ENCODE measurements at places on chromosomes 16 and 17.

DNA sequence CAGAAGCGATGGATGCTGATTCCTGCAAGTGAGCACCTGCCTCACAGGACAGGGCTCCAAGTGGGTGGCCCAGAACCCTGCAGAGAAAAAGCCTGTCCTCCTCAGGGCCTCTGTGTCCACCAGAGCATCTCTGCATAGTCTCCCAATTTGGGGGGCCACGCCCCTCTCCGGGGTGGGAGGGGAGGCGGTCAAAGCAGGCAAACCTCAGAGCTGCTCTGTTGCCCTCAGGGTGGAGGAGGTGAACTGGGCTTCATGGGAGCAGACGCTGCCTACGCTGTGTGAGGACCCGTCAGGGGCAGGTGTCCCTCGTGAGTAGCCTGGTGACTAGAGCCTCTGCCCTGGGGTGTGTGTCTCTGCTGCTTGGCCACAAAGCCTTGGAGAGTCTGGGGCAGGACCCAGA is 19.3 kb downstream of the TRPV2 start:
- no peak for DNase-seq

DNA sequence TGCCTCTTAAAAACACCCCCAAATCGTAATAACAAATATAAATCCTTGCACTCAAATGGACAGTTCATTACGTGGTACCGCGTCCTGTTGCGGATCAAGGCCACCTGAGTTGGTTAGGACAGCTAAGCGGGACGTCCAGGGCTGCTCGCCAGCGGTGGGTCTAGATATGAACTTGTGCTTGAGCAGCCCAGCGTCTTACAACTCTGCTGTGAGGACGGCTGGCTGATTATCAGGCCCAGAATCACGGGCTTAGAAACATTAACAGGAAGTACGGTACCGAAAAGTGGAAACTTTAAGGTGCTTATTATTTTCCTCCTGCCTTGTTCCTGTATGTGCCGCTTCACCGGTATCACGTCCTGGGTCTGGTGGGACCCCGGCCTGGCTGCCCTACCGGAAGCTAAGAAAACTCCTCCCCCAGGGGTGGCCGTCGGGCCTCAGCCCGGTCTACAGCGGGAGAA is 832 bp upstream of the SRRM2 start:
- no peak for DNase-seq

DNA sequence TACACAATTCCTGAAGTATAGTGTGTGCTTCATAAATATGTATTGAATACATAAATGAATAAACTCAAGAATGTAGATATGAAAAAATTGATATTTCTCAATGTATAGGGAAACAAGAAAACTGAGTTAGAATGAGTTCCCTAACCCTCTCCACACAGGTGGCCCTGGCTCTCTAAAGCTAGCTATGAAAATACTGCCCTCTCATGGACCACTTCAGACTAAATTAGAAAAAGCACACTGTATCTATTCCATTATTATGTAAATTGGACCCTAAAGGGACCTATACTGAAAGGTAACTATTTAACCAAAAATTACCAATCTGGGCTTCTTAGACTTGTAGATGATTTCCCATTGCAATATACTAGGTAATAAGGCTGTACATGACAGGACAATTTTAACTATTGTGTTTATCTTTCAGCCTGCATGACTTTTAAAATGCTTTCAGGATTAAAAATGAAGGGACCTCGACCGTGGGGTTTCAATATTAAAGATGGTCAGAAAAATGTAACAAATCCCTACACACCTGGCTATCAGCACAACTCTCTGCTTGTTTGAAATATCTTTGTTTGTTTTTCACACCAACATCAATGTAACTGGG is 672.5 kb upstream of the KIF2B start:
- DNase-seq, result no peak

DNA sequence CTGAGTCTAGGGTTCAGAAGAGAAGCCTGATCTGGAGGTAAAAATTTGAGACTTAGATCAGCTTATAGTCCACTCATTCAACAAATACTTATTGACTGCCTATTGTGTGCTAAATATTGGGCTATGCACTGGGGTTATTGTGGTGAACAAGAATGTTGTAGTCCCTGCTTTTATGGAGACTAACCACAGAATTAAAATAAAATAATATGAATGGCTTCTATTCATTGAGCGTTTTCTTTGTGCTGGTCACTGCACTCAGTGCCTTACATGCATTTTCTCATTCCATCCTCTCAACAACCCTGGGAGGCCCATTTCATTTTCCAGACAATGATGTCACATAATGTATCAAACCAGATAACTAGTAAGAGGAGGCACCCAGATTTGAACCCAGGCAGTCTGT is 4.8 kb downstream of the NEK8 start:
- no peak for DNase-seq

- no peak for DNase-seq
These were observed 24.1 kb downstream of the C16orf96 start for GRCh38 chr16:4580250-4580649.

- peak; percentile 77 for DNase-seq
These were observed at the start of gene WWP2 for GRCh38 chr16:69761983-69762813. TSS of gene WWP2 (plus strand) at chr16:69762332. CDS start at chr16:69787011, 24,679 bp downstream.

- DNase-seq, result no peak
These were observed 9.6 kb downstream of the AP2B1 start for GRCh38 chr17:35596530-35597233.

DNA sequence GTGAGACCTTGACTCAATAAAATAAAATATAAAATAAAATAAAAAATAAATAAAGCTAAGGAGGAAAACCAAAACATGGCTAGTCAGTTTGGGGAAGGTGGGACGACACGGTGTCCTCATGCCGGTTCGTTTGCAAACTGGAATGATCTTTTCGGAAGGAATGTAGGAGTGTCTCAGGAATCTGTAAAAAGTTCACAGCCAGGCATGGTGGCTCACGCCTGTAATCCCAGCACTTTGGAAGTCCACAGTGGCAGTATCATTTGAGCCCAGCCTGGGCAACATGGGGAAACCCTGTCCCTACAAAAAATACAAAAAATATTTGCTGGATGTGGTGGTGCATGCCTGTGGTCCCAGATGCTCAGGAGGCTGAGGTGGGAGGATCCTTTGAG is 14.7 kb upstream of the RPTOR start:
- DNase-seq, result no peak

DNA sequence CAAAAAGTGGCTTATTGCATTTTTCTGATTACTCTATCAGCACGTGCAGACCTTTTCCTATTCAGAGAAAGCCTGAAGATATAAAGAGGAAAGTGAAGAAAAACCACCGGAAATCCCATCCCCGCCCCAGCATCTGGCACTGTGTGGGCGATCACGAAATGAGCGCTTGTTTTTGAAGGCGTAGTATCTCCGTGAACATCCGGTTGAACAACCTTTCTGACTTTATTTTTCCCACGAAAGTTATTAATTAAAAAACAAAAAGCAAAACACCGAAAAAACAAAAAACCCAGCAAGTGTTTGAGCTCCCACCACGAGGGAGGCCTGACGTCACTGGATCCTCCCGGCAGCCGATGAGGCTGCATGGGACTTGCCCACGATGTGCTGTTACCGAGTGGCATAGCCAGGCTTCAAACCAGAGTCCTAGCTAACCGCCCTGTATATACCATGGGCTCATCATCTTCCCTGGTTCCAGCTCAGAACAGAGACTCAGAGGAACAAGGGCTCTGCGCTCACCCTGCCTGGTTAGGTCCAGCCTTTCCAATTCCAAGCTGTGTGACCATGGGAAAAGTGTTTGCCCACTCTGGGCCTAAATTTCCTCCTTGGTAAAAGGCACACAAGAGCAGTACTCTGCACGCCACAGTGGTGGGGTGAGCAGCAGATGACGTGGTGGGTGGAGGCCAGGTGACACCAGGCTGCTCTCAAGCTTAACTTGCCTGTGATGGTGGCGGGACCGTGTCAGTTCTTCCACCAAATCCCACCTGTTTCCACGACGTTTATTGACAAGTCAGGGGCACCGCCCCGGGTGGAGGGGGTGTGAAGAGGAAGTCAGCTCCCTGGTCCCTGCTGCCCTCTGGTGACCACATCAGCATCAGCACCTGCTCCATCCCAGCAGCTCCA is 34.3 kb upstream of the IL21R start:
- peak; percentile 84 for DNase-seq

- no peak for DNase-seq
These were observed 70.5 kb upstream of the CHMP6 start for GRCh38 chr17:80921159-80921558.

- no peak for DNase-seq
These were observed 42.5 kb downstream of the PLCG2 start for GRCh38 chr16:81821436-81822128.

DNA sequence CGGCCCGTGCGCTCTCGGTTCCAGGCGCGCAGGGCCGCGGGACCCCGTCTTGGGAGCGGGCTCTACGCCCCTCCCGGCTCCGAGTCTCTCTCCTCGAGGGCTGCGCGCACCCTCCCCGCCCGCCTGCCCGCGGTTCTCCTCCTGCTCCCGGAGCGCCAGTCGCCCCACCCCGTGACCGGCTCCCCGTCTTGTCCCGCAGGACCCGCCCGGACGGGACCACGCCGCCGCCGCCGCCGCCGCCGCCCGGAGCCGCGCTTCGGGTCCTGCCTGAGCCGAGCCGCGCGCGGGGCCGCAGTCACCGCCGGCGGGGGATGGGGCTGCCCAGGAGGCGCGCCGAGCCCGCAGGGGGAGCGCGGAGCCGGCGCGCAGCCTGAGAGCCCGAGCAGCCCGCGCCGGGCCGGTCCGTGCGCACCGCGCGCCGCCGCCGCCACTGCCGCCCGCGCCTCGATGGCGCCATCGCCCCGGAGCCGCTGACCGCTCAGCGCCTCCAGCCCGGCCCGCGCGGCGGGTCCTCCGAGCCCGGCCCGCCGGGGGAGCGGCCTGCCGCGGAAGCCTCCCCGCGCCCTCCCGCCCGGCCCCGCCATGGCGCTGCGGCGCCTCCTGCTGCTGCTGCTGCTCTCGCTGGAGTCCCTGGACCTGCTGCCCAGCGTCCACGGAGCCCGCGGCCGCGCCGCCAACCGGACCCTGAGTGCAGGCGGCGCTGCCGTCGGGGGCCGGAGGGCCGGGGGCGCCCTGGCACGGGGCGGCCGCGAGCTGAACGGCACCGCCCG is at the start of gene SHISA6:
Gene SHISA6, plus strand, starts transcription at position 373 of the 770 bp plus-strand sequence.
- no peak for DNase-seq

DNA sequence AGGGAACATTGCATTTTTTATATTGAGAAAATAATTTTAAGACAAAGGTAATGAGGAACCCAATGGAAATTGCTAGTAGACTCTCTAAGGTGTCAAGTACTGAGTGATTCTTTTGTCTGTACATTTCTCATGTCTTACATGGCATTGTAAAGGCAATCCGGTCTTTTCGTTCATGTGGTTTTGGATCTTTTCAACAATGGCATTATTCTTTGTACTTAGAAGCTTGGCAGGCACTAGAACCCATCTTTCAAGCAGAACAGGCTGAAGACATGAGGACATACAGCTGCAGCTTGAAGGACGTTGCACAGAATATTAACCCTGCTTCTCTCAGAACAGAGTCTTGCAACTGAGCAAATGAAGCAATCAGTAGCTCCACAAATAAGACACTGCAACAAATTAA is 231.5 kb upstream of the ZFHX3 start:
- no peak for DNase-seq

- no peak for DNase-seq
These were observed 841 bp downstream of the RAPGEFL1 start for GRCh38 chr17:40178021-40178601.

DNA sequence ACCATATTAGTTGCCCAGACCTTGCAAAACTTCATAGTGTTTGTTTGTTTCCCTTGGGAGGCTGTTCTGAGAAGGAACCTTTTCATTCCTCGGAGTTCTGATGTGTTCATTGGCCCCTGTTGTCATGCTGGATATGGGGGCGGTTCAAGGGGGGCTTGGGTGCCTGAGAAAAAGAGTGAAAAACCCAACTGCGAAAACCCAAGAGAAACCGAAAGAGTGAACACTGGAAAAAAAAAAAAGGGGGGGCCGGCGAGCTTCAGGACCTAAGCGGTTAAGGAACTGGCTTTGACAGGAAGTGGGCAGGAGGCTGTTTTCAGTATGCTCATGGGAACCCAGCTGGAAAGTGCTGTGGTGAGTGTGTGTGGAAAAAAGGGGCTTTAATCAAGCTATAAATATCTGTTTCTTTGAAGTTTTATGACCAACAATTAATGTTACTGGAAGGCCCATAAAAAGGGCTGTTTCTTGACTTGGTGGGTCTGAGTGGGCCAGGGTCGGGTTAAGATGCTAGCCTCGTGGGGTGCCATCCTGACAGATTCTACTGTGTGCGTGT is 510.7 kb downstream of the MAF start:
- peak; percentile 41 for DNase-seq

DNA sequence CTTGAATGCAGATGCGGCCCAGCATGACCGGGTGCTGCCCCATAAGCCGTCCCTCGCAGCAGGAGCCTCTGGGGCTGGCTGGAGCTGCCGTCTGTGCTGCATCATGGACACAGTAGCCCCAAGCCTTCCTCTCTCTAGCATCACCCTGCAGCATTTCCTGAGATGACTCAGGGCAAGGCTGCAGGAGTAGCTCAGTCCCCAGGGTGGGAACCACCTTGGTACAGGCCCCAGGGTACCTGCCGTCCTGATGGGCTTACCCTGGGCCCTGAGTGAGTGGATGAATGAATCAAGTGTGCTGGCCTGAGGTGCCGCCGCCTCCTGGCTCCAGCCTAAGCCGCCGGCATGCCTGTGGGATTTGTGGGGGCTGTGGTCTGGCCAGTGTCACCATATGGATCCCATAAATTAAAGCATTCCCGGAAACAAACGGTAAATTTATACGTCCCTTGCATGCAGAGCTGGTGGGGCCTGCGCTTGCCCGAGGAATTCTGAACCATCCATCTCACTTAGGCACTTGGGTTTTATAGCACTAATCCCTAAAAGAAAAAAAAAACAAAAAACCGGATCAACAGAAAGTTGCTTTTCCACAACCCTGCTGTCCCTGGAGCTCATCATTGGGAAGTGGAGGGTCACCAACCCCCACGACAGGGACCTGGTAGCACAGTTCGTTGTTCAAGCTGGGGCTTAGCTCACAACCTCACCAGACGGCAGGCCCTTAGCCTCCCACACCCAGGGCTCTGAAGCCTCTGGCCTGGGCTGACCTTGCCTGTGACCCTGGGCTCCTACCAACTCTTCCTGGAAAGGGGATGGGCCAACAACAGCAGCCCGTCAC is 242.6 kb upstream of the CIBAR2 start:
- DNase-seq, result no peak

GRCh38 chr16:63568164-63568563 is 1531.9 kb upstream of the CDH8 start:
- no peak for DNase-seq

DNA sequence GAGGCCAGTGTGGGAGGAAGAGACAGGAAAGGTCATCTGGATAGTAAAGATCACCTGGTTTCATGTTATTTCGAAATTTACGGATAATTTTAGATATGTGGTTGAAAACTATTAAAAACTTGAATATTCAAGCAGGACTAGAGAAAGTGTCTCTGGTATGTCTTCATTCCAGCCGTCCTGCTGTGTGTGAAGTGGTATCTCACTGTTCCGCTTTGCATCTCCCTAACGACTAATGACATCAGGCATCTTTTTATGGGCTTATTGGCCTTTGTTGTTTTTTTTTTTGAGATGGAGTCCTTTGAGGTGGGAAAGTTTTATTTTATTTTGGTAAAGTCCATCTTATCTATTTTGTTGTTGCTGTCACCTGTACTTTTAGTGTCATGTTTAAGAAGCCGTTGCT is 214.4 kb upstream of the CHMP6 start:
- no peak for DNase-seq
